SHP77 (cell line): ENCODE measurements at places on chromosomes 5 and 9.

DNA sequence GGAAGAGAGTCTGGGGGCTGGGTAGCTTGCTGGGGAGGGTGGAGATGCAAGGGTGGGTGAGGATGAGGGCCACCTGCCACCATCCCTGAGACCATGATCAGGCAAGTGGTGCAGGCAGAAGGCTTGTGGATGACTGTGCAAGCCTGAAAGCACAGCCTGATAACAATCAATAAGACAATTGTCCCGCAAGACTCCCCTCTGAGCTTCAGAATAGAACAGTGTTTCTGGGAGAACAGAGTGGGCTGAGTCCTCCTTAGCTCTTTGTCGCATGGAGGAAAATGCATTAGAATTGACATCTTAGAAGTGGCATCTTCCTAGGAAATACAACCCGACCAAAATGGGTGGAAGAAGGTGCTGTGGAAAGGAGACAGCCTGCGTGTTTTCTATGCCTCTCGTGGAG lies 6.6 kb downstream of the GADD45G start:
- no peak for DNase-seq

GRCh38 chr5:131265311-131265803 lies 1.5 kb downstream of the CDC42SE2 start:
- no peak for DNase-seq

DNA sequence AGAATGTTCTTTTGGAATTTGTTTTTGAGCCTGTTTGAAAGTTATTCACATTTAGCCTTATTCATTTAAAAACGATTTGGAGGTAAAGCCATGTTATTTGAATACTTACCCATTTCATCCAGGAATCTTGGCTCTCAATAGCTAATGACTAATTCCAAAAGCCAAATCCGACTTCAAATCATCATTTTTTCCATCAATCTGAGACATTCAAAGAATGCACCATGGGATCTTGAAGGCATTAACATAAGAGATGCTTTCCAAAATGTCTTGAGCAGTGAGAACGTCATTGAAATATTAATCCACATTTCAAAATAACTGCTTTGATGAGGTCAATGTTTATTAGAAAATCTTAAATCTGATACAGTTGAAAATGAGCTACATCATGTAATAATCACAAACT lies 617.0 kb upstream of the RORB start:
- DNase-seq, result no peak

DNA sequence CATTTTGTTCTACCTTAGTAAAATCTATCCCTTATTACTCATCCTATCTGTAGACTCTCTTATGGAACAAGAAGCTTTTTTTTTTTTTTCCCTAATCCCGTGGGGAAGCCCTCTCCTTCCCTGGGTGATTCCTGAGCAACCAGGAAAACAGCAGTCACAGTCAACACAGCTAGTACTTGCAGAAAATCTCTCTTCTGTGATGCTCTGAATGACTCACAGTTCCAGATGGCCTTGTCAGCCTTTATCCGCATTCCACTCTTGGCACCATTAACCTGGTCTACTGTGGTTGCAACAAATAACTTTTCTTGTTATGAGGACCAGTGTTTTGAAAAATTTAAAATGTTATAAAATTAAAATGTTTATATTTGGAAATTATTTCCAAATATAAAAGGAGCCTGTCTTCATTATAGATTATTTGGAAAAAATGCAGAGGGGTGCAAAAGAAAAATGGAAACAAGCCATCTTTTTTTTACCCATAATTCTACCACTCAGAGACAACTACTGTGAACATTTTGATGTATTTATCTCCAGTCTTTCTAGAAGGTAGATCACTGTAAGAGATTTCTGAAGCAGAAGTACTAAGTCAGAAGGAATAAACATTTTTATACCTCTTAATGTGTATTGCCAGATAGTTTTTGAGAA lies 486.7 kb downstream of the RAB3C start:
- no peak for DNase-seq

DNA sequence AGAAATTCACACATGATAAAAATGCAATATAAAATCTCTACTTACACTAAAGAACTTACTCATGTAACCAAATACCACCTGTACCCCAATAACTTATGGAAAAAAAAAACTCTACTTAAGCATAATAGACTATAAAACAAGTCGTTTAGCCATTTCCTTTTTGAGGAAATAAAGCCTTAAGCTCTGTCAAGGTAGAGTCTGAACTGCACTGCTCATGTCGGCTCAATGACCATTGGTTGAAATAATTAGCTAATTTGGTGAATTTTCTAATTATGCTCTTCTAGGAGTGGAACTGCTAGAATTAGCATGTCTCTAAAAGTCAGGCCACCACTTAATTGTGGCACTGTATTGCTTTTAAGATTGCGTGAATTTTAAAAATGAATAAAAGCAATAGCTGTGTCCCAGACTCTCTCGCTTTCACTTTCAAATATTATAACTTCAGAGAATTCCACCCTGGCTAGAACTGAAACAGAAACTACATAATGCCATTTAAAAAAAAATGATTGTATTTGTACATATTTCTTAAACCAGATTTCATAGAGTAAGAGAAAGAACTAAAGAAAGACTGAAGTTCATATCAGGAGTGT lies 113.0 kb upstream of the PCA3 start:
- DNase-seq, result no peak

GRCh38 chr9:5582835-5583195 lies 46.1 kb upstream of the RIC1 start:
- DNase-seq, result no peak

- no peak for DNase-seq
Observed at GRCh38 chr9:1366276-1366675, 316.1 kb downstream of the DMRT2 start.

DNA sequence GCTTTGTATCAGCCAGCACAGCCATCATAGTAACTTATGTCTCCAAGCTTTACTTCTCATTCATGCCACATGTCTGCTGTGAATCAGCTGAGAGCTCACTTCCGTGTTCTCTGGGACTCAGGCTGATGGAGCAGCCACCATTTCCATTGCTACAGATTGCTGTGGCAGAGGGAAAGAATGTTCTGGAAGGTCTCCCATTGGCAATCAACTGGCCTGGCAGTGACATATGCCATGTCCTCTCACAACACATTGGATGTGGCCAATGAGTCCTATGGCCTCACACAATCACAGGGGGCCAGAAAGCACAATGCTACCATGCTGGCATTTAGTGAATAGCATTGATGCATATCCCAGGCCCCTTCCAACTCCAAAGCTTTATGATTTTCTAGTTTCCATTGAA lies 44.1 kb downstream of the KIF4B start:
- DNase-seq, result no peak

DNA sequence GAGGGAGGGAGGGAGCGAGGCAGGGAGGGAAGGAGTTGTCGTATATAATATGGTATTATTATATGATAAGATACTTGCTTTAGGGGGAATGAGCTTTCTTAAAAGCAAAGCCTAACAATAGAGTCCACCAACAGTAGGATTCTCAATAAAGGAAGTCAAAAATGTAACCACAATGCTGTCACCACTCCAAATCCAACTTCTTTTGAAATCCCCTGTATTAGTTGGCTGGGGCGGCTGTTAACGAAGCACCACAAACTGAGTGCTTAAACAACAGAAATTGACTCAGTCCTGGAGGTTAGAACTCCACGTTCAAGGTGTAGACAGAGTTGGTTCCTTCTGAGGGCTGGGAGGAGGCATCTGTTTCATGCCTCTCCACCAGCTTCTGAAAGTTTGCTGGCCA lies 23.1 kb downstream of the GAS1 start:
- DNase-seq, result no peak

GRCh38 chr9:123246534-123246933 lies 21.9 kb downstream of the STRBP start:
- DNase-seq, result no peak

DNA sequence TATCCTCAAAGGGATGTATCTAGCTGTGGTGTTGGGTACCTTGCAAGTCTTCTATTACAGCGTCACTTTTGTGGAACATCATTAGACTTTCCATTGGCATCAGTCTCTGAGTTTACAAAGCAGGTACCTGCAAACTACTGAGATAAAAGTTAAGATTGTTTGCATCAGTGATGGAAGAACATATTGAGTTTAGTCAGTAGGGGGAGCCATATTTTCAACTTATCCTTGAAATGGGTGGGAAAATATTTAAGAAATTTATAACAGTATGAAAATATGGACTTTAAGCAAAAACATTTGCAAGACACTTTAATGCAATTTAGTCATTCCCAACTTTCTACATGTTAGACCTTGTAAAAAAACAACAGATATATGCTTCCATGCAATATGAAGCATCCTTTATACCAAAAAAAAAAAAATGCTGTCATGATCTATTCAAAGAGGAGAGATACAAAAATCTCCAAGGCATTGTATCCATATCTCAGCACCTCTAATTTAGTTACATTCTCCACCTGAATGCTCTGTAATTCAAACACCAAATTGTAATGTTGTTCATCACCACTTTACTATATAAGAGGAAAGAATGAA lies 98.6 kb upstream of the ADAMTS19 start:
- DNase-seq, result peak; percentile 3

DNA sequence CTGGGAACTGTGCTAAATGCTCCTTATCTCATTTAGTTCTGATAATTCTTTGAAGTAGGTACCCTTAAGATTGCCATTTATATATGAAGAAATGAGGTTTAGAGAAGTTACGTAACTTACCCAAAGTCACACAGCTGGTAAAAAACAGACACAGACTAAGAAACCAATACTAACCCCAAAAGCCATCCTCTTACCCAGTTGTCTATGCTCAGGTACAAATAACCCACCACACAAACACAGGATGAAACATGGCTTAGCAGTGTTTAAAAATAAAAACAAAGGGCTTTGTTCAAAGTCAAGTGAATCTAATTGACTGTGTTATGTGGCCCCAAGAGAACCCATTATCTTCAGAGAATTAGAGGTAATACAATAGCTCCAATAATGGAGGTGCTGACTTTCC lies 37.0 kb upstream of the IL7R start:
- DNase-seq, result no peak

DNA sequence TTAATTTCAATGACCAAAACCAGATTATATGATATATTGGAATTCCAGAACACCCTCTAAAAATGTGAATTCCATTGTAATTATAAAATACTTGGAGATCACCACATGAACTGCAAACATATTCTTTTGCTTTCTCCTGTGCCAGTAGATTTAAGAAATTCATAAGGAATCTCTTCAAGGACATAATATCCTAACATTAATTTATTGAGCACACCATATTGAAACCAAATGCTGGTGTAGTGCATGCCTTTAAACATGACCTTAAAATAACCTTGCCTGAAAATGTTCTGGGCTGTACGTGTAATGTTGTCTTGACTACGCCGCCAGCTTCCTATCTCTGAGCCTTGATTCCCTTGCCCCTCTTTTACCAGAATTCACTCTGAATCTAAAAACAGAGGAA lies 205.0 kb upstream of the ACTBL2 start:
- no peak for DNase-seq

DNA sequence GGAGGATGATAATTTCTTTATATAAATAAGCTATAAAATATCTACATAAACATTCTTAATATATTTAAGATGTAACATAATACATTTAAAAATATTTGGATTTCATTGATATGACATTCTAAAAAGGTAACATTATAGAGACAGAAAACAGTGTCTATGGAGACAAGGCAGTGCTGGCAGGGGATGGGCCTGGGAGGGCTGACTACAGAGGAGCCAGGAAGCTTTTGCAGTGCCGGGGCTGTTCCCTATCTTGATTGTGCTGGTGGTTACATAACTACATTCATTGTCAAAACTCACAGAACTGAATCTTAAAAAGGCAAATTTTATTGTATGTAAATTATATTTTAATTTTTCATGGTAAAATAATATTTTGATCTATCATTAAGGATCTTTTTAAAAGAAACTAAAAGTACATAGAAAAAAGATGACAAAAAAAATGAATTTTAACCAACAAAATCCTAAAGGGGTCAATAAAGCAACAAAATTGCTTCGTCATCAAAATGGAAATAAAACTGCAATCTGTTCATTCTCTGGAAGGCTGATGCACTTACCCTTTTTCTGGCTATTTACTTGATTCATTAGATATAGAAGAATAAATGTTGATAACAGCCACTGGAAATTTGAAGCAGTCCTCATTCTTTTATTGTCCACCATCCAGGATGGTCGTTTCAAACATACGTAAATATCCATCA lies 26.3 kb downstream of the LIFR start:
- DNase-seq, result no peak

DNA sequence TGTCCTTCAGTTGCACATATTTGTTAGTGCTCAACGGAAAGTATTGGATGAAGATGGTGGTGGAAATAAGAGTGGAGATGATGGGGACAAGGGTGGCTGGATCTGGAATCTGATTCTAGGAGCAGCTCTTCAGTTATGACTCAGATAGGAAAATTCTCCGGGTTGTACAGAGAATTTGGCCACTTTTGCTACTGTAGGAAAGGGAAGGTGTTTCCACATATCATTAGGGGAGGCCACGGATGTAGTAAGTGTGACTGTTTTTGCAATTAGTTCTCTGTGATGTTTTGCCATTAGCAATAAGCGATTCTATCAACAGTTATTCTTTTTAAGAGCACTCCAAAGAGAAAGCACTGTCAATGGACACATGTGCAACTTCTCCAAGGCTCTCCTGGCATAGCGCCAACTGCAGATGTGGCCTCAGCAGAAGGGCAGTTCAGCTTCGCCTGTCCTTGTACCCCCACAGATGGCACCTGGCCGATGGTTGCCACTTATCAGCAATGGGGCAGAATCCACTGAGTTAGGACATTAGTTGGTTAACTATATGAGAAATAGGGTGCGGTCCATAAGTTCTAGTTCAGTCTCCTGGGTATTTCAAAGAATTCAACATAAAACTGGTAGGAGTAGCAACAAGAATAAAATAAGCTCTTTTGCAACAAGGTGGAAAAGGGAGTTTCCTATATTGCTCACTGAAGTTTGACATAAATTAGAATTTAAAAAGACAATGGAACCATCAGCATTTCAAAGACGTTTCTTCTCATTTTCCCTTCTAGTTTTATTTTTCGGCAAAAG lies 96.3 kb downstream of the ARSB start:
- DNase-seq, result no peak

- no peak for DNase-seq
Observed at GRCh38 chr5:35753500-35753899, 103.2 kb upstream of the IL7R start.

DNA sequence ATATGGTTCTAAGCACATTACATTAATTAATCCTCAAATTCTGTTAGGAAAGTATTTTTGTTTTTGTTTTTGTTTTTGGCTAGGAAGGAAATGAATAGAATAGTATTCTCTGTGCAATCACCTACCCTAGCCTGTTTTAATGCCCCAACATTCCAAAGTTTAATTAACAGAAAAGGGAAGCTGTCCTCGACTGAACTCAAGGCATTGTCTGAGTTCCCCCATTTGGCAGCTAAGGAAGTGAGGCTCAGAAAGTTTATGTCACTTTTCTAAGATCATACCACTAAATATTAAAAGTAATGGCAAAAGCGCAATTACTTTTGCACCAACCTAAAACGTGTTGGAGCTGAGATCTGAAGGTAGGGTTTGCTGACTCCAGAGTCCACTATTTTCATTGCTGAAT lies 59.8 kb downstream of the FGF1 start:
- no peak for DNase-seq

- DNase-seq, result no peak
Observed at GRCh38 chr5:153823036-153823435, 215.7 kb downstream of the FAM114A2 start.

DNA sequence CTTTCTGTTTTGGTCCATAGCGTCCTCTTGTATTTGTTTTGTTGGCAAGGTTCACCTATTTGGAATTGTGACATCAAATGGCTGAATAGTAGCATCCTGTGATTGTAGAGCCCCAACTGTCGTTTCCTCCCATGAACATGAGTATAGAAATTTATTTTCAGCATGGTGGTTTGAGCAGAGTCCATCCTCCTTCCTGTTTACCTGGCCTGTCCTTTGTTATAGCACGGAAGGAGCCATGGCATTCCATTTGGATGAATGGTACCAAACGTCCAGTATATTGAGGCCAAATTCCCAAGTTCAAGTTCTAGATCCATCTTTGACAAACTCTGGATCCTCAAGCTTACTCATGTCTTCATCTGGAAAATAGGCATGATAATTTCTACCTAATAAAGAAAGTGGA lies 16.8 kb downstream of the RASGRF2 start:
- DNase-seq, result no peak
